Left lung (tissue), 14 donors: ENCODE measurements at places on chromosomes 2 and 18. TPM values are rescaled to one million over a fixed set of nuclear protein-coding genes. Genes with fewer than 3 reads are reported as not detected.

DNA sequence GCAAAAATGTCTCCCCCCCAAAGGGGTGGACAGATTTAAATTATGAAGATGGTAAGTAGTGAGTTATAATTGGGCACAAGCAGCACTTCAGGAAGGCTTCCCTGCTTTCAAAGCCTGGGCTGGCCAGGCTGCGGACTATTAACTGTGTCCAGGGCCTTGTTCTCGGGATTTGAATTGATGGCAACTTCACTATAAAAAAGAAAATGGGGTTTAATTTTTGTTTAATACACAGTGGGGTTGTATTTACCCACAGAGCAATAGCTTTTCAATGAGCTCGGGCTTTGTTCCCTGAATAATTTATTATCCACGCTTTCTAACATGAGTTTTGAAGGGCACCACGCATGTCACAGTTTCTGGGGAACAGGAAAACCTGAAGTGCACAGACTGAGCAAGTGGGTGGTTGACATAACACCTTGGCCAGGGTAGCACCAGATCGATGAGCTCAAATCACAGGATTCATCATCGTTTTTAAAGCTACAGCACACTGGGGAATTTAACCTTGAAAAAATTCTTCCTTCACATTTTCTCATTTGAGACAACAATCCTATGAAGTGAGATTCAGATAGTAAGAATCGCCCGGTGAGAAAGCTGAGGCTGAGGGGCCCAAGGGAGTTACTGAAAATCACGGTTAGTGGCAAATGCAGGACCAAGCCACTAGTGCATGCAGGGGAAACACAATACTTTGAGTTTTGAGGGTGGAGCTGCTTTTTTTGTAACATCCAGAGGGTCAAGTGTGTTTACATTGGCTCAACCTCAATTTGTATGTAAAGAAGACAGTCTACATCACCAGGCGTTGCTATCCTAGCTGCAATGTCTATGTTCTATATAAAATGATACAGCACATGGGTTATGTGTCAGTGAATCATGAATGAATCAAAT is 28.9 kb upstream of the LMAN1 start:
- DNase-seq, result no peak

GRCh38 chr18:47898055-47898454 is 32.4 kb downstream of the SMAD2 start:
- no peak for DNase-seq

- no peak for DNase-seq
These were observed 23.7 kb upstream of the NRP2 start for GRCh38 chr2:205658572-205658971.

GRCh38 chr2:222842491-222843174 is 18.2 kb upstream of the ACSL3 start:
- DNase-seq, result no peak

- DNase-seq, result no peak
These were observed 12.6 kb upstream of the SFXN5 start for GRCh38 chr2:73083886-73084800.

DNA sequence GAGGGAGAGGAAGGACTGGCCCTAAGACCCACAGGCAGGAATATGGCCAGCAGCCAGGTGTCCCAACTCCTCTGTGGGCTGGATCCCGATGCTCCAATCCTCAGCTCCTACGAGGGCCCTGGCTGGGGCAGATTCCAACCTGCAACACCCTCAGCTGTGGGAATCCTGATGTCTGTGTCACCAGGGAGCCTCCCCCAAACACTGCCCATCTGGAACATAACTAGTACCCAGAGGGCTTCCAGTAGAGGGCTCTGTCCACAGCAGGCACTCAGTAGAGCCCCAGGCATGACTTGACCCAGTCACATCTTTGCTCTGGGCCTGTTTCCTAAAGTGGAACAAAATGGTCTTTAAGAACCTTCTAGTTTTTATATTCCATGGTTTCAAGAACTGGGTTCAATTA is 20.6 kb upstream of the LOXHD1 start:
- DNase-seq, result no peak

- no peak for DNase-seq
These were observed 45.1 kb downstream of the FARSB start for GRCh38 chr2:222610746-222611145.

GRCh38 chr2:72128843-72129227 is 18.8 kb downstream of the CYP26B1 start:
- DNase-seq, result no peak

DNA sequence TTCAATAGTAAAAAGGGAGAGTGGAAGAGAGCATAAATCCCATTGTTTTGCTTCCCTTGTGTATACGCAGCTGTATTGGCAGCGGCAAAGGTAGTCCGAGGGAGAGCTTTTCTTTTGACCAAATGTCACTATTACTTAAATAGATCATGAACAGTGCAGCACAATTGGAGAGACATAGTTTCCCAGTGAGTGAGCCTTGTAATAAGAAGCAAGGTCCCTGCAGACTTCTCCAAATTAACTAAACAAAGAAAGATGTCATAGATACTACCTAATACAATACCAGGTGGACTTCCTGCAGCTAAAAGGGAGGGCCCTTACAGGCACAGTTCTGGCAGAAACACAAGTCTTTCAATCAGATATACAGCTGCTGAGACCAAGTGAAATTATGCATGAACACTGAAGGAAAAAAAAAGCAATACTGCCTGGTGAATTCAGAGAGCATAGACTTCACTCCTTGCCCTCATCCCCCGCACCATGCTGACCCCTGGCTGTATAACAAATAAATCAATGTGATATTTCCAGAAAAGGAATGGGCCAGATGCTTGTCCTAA is 404.7 kb upstream of the CDH2 start:
- DNase-seq, result no peak

DNA sequence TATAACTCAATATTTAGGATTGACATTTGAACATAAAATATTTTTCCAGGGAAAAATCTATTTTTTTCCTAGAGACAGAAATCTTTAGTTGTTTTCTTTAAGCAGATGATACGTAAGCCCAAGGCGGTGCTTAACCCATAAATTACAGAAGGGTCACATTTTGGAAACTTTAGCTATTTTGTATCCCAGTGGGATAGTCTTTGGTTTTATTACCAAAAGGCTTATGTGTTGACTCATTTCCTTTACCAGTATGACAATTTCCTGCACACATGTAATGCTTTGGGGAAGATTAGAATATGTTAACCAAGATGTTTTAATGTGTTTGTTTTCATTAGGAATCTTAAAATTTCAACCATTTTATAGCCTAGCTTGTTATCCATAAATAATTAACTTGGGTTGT is 24.8 kb downstream of the DYNC1I2 start:
- no peak for DNase-seq

- DNase-seq, result no peak
These were observed 107.1 kb downstream of the CTNNA2 start for GRCh38 chr2:79619976-79620375.

Gene CAVIN2
- 100 TPM for polyA plus RNA-seq

Gene ASB3
- 38.7 TPM for polyA plus RNA-seq

Gene DSC3
- 0.50 TPM for polyA plus RNA-seq
